ENCODE measurements at places on chromosomes 11 and 22.

GRCh38 chr11:36097219-36097650 lies 153.4 kb downstream of the LDLRAD3 start:
- DNase-seq, result no peak

- no peak for DNase-seq
Observed at GRCh38 chr22:36052505-36052941, 23.9 kb upstream of the RBFOX2 start.

DNA sequence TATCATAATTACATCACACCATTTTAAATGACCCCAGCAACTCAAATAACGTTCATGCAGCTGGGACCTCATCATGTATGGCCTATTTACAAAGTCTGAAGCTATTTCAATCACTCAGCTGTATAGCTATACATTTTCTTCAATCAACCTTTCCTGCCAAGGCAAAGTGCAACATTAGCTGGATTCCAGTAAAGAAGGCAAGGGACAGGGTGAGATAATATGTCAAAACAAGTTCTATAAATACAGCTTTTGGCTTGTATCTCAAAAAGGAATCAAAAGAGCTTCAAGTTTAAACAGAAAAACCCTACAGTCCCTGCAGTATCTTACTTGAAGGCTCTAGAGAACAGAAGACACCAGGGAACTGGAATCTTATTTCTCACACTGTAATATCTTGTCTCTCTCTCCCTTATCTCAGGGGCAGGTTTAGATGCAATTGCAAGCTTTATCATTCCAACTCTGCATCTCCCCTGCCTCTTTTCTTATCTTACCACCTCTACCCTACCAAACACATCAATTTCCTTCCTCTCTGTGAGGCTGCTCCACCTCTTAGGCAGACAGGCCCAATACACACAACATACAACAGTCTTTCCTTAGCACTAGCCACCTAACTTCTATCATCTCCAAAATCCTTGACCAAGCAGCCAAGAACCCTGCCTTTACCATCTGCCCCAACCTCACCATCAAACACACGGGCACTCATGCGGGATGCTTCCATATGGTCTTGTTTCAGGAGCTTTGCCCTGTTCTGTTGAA lies 34.5 kb downstream of the CELF1 start:
- peak; percentile 9 for DNase-seq

DNA sequence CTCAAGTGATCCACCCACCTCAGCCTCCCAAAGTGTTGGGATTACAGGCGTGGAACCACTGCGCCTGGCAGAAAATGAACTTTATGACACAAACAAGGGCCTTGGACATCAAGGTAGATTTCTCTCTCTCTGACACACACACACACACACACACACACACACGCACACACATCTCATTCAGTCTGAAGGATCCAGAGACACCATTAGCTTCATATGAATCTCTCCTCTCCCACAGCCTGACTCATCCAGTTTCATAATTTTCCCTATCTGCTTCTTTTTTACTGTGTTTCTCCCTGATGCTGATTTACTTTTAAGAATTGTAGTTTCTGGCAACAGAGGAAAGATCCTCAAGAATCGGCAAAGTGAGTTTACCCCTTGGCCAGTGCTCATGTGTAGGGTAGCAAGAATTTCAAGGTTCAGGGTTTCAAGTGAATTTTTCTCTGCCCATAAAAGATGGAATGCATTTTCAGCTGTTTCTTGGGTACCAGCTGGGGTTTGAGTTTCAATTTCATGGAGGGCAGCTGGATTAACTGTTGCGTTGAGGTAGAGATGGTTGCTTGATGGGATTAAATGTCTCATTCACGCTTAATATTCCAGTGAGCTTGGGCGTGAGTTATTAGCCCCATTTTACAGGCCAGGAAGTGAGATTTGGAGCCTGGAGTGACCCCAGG lies 3.5 kb downstream of the MYO18B start:
- DNase-seq, result no peak

- no peak for DNase-seq
Observed at GRCh38 chr11:93166194-93166593, 31.6 kb downstream of the SLC36A4 start.

DNA sequence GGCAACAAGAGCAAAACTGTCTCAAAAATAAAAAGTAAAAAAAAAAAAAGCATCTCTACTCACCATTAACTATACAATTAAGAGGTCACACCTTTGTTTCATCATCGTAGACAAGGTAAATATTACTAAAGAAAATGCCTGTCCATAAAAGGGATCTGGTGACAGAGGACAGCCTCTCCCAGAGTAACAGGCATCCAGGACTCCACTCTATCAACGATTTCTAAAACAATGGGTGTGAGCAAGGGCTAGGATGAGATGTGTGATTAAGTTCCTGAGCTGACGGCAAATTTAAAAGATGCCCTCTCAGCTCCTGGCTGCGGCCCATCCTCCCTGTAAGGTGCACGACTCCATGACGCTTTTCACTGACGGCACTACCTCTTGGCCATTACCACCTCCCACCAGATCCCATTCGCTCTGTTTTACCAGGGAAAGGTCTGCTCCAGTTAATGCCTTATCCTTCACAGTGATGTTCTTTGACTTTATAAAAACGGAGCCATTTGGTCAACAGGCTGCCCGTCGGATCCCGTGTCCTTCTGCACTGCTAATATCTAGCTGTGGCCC lies 2.3 kb upstream of the TMEM45B start:
- DNase-seq, result no peak

GRCh38 chr22:38564669-38565068 lies 5.3 kb downstream of the DMC1 start:
- no peak for DNase-seq

DNA sequence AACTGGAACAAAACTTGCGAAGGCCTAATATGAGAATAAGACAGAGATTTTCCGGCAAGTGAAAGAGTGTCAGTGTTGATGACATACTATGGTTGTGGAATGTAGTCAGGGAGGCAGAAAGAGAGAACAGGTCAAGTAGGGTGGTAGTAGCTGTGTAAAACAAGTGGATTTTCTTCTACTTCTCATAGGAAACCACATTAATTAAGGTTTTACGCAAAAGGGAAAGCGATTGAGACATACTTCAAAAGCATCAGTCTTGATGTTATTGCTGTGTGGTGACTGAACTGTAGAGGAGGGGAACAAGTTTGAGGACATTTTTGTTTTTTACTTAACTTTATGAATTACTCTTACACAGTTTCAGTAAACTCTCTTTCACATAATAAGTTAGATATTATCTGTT lies 186.0 kb upstream of the CNTN5 start:
- DNase-seq, result no peak
